Nephron progenitor cell (in vitro differentiated cells): ENCODE measurements at places on chromosomes 1 and 21.

DNA sequence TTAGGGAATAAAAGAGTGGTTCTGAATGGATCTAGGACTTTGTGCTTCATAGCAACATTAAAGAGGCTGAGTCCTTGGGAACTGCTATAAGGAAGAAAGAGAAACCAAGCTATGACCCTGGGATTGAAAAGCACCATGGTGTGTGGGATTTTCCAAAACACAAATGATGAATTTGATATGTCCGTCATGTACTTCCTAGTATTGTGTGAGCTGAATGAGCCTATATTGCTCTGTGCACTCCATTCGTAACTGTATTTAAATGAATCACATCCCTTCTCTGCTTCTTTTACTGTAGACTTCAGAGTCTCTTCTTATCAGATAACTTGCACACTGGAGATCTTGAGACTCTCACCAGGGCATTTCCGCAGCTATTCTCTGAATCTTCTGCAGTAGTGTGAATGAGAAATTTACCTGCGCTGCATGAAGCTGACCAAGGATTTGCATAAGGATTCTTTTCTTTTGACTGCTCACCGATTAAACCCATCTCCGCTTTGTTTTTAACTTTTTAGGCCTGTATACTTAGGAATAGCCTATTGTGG lies 23.1 kb upstream of the OR10J4 start:
- DNase-seq: no peak

DNA sequence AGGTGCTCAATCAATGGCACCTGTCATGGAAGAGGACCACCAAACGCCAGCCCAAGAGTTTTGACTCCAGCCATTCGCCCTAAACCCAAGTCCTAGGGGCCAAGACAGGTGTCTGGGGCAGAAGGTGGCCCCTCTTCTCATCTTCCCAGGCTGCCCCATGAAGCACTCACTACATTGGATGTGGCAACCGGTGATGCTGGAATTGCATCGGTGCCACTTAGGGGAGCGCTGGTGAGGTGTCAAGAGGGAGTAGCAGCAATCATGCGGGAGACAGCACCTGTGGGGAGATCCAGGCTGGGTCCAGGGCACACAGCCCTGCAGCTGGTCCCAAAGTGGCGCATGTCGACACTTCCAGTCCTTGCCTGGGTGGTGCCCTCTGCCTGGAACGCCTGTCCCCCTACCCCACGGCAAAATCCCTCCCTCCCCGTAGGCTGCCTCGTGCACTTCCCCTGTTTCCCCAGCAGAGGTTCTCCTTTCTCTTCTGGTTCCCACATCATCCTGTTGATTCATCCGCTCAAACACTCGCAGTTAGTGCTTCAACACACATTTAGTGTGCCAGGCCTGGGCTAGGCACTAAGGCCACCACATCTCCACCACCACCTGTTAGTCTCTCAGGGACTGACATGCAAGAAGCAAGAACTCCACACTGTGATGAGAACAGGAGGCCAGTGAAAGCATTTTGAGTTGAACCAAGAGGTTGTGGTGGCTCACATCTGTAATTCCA lies 18.5 kb downstream of the PLA2G2D start:
- peak; percentile 43 for DNase-seq

GRCh38 chr1:15214527-15214926 lies 32.5 kb upstream of the FHAD1 start:
- DNase-seq: peak; percentile 71

DNA sequence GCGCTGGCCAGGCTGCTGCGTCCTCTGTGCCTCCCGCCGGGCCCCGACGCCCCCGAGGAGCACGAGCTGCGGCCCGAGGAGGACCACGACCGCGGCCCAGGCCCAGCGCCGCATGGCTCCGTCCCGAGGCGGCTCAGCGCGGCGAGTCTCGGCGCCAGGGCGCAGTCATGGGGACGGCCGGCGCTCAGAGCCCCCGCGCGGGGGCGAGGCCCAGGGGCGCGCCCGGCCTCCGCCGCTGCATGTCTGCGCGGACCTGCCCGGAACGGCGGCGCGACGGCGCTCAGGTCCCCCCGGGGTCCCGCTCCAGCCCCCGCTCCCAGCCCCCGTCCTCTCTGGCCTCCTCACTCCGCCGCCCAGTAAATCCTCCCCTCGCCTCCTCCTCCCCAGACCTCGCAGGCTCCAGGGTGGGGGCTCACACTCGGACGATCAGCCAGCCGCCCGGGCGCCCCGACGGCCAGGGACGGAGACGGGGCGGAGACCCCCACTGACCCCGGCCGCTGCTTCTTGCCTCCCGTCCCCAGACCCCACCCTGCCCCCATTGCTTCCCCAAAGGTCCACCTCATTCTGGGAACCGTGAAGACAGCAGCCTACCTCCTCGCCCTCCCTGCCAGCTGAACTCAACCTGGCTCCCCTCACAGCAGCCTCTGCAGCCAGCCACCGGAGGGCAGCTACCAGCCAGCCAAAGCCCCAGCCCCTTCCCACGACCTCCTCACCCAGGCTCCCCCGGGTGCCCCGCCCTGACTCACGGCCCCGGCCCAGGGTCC lies at the start of gene C1QTNF12:
Gene C1QTNF12 (minus strand): TSS at position 146 of the 764 bp plus-strand sequence. CDS start 32 bp downstream, at position 114.
- DNase-seq: peak; percentile 54

DNA sequence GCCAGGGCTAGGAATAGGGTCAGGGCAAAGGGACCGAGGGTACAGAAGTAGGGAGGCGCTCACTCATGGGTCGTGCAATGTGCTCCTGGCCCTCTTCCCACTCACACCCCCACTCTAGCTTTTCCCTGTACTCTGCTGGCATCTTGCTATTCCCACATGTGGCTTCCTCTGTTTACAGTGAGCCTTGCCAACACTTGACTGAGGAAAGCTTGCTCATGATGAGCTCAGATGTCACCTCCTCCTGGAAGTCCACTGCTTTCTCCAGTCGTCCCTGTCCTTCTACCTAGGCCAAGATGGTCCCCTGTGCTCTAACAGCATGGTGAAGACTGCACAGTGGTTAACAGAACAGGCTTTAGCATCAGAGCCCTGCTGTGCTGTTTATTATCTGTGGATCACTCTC lies 8.0 kb upstream of the RIMS3 start:
- DNase-seq: no peak

DNA sequence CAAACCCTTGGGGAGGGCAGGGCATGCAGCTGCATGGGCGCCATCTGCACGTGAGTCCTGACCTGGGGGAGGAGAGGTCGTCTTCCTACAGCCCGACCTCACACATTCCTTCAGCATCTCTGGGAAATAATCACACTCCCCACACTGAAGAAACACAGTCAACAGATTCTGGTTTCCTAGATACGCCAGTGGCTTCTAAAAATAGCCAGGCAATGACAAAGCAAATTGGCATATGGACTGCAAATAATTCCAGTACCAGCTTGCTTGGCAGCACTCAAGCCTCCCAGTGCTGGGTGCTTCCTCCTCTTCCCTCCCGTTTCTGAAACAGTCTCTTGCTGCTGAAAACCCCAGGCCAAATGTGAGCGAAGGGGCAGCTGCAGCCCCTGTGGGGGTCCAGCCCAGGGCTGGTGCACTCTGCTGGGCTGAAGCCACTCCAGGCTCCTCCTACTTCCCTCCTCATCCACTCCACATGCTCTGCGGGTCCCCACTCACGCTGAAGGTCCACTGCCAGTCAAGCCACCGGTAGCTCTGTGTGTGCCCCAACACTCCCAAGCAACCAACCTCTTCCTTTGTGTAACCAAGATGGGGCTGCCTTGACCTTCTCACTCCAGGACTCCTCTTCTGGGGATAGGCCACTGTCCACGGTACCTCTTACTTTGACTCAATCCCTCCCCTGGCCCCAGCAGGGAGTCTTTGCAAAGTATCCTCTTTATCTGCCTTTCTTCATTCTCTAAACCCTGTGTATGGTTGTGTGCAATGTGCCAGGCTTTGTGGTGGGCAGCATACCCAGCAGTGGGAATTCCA lies 69.0 kb downstream of the KCND3 start:
- no peak for DNase-seq

- no peak for DNase-seq
These were observed 266.2 kb upstream of the PLXNA2 start for GRCh38 chr1:208510192-208510952.

- no peak for DNase-seq
These were observed 130.9 kb downstream of the GALNT2 start for GRCh38 chr1:230197644-230198567.

DNA sequence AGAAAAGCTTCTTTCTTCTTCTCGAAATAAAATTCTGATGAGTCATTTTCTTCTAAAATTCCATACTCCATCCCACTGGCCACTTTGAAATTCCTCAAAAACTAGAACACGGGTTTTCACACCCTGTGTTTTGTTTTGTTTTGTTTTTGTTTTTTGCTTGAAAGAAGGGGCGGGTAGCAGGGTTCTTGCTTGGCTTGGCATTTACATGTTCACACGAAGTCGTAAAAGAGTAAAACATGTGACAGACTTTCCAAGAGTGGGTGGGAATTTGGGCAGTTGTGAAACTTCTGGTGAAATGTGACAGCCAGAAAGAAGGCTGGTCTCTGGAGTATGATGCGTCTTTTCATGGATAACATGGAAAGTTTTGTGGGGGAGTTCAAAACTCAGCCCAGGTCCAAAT lies 47.1 kb upstream of the FMN2 start:
- no peak for DNase-seq

DNA sequence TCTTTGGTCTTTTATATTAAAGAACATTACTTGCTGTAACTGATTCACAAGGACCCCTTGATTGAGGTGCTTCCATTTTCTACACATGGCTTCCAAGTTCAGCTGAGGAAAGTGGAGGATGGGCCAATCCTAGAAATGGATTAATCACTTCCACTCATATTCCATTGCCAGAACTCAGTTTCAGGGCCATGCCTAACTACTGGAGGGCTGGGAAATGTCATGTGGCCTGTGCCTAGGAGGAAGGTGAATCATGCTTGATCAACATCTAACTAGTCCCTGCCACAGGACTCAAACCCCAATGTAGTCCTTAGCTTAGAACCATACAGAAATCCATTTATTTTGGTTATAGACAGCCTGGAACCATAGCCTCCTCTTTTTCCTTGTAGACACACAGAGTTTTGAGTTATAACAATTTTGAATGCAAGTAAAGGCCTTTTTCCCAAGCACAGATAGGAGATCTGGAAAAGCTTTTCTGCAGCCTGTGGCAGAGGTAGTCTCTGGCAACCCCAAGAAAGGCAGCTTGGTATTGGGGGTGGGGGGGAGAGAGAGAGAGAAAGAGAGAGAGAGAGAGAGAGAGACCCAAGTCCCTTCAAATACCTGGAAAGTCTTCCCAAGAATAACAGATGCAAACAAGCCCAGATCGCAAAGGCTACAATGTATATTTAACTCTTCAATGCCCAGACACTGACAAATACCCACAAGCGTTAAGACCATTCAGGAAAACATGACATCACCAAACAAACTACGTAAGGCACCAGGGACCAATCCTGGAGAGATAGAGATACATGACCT lies 12.5 kb downstream of the MAST2 start:
- DNase-seq: no peak

- DNase-seq: no peak
These were observed 68.7 kb downstream of the ALG14 start for GRCh38 chr1:95004013-95004412.

DNA sequence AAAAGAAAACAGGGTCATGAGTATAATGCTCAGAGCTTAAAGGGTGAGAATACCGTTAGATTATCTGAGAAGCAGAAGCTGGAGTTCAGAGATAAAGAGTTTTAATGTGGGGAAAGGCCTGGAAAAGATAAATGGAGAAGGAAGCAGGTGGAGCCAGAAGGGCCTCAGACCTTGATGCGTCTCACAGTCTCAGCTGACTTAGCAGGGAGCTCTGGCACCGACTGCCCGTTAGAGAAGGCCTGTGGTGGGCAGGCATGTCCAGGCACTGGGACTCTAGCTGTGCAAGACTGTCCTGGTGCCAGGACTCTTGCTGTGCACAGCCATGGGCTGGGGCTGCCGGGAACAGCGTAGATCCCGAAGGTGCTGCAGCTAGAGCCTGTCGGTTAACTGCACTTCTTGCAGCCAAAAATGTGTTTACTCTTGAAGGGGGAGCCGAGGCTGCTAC lies 3.8 kb upstream of the SLAMF9 start:
- no peak for DNase-seq

- no peak for DNase-seq
These were observed 64.9 kb downstream of the KIFAP3 start for GRCh38 chr1:170009551-170009950.

DNA sequence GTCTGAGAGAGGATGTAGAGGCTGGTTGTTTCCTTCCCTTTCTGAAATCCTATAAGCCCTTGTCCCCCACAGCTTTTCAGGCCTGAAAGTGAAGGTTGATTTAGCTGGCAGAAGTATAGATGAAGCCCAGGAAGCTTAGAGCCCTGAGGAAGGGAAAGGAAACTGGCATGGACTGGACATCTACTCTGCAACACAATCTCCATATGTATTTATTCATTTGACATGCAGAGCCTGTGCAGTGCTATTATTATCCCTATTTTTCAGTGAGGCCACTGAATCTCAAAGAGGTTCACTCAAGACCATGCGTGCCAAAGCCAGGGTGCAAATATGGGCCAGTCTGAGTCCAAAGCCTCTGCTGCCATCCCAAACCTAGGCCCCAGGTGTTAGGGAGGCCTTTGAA lies 78.5 kb upstream of the KCND3 start:
- no peak for DNase-seq

GRCh38 chr1:208756339-208756981 lies 512.3 kb upstream of the PLXNA2 start:
- DNase-seq: no peak

DNA sequence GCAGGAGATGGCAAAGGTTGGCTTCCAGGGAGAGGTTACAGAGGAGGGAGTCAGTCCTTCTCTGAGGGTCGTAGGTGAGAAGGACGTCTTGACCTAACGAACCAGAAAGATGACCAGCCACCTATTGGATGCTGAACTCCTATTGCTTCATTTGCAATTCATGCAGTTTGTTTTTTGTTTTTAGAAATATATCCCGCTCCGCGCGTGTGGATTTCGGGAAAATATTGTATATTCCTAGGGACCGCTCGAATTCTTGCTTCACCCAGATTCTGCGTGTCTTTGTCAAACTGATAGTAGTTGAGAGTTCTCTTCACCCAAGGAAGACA lies 564 bp downstream of the DISP1 start:
- DNase-seq: no peak

GRCh38 chr1:162552684-162553252 lies 8.8 kb upstream of the UAP1 start:
- DNase-seq: no peak

DNA sequence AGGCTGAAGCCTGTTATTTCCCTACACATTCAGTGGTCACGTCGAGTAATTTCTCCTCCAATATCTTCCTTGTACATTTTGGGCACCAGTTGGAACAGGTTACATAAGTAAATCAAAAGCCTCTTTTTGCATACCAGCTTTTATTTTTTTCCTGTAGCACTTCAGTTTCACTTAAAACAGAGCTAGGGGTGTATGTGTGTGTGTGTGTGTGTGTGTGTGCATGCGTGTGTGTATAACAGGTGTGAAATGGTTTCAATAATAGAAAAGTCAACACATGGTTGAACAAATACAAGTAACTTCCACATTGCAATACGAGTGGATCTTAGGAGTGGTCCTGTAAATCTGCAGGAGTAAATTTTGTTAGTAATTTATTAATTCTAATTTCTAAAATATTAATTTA lies 3.0 kb upstream of the MAN1A2 start:
- DNase-seq: no peak
